ENCODE measurements at places on chromosomes 16 and 17.
A peak's percentile ranks its signal among the peaks of the same experiment; 100 is the strongest.

- no peak for DNase-seq
Measured at GRCh38 chr17:6388416-6388815, 46.5 kb downstream of the AIPL1 start.

DNA sequence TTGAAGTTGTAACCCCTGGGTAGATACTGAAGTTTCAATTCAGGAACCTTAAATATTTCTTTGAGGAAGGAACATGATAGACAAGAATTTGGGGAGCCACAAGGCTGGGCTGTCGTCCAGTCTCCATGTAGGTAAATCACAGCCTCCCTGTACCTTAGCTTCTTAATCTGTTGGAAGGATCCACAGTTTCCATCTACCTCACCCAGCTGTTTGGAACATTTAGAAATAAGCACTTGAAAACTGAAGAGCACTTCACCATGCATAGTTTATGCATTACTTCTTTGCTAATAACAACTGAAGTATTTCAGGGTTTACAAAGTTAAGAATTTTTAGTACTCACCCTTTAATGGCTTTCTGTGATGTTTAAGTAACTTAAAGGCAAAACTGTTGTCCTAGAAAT, 17.2 kb downstream of the TXNDC11 start:
- no peak for DNase-seq

DNA sequence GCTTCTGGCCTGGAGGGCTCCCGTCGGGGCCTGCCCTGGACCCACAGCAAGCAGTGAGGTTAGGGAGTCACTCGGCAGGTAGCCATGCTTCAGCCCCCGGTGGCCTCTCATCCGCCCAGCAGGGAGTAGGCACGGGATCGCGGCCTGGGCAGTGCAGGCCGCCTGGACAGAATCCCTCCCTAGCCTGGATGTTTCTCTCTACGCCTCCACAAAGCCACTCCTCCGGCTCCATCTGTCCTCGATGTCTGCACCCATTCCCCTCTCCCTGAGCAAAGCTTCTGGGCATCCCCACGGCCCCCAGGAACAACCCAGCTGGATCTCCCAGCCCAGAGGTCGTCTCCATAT, 145.2 kb downstream of the RBFOX3 start:
- no peak for DNase-seq

- DNase-seq = no peak
Measured at GRCh38 chr16:81651758-81652718, 127.1 kb upstream of the PLCG2 start.

DNA sequence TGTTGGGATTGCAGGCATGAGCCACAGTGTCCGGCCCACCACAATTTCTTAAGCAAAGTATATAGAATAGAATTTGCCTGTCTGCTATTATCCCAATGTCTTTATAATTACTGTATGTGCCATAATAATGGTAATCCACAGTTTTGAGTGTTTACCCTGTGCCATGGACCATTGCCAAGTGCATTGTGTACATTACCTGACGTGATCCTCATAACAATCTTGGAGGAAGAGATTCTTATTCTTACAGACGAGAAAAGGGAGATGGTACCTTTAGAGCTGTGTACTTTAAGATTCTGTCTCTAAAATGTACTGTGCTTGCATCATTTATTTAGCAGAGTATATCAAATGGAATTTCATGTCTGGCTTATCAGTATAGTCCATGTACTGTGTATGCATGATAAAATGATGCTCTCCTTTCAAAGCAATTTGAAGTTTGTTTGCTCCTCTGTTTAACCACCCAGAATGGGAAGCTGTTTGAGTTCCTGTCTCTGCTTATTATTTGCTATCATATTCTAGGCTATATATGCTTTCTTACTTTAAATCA, 13.8 kb upstream of the CDR2 start:
- DNase-seq = peak; percentile 30

DNA sequence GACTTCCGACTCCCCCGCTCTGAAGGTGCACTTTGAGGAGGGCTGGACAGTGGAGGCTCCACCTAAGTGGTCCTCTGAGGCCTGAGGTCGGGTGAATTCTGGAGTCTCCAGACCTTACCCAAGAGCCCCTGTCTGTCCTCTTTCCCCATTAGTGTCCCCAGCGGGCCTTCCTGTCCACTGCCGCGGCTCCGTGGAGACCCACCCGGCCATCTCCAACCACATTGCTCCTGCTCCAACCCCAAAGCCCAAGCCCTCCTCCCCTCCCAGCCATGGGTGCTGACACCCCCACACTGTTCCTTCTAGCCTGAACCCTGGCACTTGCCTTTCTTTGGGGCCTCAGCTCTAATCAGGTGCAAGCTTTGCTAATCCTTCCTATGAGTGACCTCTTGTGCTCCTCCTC, 283.1 kb upstream of the TNRC6C start:
- no peak for DNase-seq

DNA sequence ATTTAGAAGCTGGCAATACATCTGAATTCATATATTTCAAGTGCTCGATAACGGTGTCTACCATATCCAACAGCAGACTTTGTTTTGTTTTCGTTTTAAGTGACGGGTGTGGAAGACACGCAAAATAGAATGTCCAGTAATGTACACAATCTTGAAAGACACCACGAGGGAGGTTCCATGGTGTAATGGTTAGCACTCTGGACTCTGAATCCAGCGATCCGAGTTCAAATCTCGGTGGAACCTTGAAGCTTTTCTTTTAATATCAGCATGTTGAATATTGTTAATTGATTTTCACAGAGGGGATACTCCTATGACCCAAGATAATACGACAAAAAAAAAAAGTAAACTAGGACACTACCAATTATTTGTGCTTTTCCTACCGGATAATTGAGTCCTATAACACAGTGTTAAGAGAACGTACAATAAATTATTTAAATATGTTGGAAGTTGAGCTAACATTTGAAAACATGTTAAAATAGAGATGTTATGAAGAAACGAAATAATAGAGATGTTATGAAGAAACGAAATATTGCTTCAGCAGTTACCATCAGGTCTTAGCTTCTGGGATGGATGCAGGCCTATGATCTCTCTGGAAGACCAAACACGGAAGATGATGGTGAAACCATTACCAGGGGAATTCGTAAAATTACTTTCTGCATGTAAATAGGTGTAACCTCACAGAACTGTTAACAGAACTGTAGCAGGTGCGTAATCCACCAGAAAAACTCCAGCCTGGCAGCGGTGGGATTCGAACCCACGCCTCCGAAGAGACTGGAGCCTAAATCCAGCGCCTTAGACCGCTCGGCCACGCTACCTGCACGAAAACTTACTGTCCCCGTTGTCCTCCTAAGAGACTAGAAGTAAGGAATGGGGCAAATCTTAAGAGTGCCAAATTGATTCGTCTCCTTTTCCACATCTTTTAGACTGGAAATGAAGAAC, 1.5 kb upstream of the ALOXE3 start:
- peak; percentile 65 for DNase-seq

GRCh38 chr17:41813152-41813680, 412 bp downstream of the FKBP10 start:
- DNase-seq = no peak

- DNase-seq = no peak
Measured at GRCh38 chr17:286571-286970, 66.0 kb downstream of the RPH3AL start.

DNA sequence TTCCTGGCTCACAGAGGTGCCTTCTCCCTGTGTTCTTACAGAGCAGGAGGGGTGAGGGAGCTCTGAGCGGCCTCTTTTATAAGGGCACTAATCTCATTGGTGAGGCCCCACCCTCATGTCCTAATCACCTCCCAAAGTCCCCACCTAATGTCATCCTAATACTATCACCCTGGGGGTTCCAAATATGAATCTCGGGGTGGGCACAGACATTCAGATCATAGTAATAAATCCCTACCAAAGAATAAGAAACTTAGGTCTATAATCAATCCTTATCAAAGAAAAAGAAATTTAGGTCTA, 32.3 kb upstream of the METRNL start:
- no peak for DNase-seq

DNA sequence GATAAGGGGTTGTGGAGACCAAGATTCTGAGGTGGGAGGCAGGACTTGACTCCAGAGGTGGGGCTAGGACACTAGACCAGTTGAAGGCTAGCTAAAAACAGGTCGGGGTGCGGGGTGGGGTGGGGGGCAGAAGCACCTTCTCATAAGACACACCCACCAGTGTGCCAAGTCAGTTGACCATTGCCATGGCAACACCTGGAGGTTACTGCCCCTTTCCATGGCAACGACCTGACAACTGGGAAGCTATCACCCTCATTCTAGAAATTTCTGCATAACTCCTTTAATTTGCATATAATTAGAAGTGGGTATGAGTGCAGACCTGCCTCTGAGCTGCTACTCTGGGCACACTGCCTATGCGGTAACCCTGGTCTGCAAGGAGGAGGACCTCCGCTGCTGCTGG, 53.9 kb upstream of the ALOX12 start:
- DNase-seq = no peak

DNA sequence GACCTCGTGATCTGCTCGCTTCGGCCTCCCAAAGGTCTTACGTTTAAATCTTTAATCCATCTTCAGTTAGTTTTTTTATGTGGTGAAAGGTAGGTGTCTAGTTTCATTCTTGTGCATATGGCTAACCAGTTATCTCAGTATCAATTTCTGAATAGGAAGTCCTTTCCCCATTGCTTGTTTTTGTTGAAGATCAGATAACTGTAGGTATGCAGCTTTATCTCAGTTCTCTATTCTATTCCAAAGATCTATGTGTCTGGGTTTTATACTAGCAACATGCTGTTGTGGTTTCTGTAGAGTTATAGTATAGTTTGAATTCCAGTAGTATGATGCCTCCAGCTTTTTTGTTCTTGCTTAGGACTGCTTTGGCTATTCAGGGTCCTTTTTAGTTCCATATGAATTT, 65.2 kb downstream of the TNFRSF13B start:
- no peak for DNase-seq

GRCh38 chr16:51193879-51194278, 42.8 kb upstream of the SALL1 start:
- DNase-seq = no peak

DNA sequence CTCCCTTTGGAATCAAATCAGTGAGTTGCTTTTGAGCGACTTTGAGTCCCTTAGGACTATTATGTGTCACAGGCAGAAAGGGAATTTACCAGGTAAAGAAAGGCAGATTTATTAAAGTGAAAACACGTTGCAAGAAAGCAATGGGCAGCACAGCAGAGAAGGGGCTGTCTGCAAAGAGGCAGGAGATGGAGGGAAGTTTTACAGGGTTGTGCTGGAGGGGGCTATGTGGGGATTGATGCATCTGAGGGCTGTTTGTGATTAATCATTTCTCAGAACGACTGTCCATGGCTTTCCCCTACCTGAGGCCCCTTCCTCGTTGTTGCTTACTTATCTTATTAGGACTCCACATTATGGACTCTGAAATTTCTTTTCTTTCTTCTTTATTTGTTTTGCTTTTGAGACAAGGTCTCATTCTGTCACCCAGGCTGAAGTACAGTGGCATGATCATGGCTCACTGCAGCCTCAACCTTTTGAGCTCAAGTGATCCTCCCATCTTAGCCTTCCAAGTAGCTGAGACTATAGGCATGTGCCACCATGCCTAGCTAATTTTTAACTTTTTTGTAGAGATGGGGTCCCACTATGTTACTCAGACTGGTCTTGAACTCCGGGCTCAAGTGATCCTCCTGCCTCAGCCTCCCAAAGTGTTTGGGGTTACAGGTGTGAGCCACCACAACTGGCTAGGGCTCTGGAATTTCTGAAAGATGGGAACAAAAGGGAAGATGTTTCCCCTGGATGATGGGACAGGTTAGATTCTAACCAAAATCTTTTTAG, 5.5 kb downstream of the WWP2 start:
- DNase-seq = no peak

- DNase-seq = no peak
Measured at GRCh38 chr17:6492892-6493674, 48.8 kb downstream of the PIMREG start.

DNA sequence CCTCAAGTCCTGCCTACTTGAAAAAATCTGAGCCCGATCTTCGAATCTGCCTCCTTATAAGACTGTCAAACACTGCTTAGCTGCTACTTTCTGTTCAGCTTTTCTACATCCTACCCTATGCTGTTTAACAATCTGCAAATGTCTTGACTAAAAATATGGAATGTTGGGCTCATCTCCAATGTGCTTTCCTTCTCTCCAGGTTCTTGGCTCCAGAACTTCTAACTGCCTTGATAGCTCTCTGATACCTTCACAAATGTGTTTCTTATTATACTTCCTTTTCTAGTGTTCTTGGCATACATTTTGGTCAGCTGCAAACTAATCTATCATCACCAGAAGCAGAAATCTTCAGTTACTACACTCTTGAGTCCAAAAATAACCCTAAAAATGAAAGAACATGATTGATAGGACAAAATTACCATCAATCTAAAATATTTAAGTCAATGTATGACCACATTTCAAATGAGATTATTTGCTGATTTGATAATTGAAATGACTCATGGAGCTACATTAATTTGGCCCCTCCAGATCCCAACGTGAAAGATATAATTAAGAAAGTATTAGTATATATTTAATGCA, 372.3 kb upstream of the MON1B start:
- no peak for DNase-seq

GRCh38 chr17:35477248-35477647, 28.7 kb upstream of the SLFN13 start:
- no peak for DNase-seq

- no peak for DNase-seq
Measured at GRCh38 chr17:11598274-11599221, at the start of gene DNAH9. Gene DNAH9, plus strand, starts transcription at chr17:11598470. Its CDS starts 29 bp downstream, at chr17:11598499.

DNA sequence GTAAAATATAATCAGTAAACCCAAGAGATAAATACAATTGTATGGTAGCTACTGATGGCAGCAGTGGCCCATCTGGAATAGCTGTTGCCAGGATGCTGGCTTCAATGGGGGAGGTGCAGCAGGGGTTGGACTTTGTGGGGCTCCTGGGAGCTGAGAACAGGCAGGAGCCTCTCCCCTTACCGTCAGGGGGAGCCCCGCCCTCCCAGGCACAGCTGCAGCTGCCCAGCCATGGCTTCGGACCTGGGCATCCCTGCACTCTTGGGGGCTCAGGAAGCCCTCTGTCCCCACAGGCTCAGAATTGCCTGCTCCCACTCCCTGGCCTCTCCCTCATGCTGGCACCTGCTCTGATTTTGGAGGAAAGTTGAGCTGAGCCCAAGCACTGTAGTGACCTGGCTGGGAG, 741.1 kb downstream of the CDH11 start:
- no peak for DNase-seq

- DNase-seq = peak; percentile 53
Measured at GRCh38 chr16:22948603-22949368, 134.8 kb downstream of the HS3ST2 start.

DNA sequence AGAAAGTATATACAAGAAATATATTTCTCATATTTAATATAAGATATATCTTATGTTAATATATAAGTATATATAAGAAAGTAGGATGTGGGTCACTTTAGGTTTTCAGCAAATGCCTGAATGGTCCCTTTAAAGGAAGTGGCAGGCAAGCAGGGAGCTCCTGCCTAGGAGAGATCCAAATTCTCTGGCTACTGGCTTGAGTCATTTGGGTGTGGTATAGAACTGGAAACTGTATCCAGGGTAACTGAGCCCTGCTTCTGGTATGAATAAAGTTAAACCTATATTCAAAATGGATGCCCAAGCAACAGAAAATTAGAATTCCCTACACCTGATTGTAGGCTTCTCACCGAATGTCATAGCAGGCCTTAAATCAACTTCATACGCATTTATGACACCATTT, 144.4 kb downstream of the ZNF18 start:
- no peak for DNase-seq

GRCh38 chr16:54589326-54589725, 302.7 kb upstream of the IRX3 start:
- no peak for DNase-seq

Measured in NCI-H774 (cell line).